SK-N-MC (cell line): ENCODE measurements at places on chromosomes 13 and 19.

DNA sequence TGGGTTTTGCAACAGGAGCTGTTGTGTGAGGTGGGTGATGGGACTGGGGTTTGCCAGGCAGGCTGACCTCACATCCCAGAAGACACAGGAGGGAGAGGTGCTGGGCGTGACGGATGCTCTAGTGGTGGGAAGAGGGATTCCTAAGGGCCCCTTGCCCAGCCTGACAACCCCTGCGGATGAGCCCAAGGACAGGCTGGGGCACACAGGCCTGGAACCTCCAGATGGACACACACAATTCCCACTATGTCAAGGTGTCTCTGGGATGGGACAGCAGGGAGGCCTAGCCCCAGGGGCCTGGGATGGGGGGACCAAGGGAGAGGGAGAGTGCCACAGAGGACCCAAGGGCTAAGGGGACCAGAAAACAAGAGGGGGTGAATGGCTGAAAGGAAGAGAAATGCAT, 191.5 kb downstream of the ZNF536 start:
- DNase-seq, result no peak

- DNase-seq, result no peak
Observed at GRCh38 chr13:55816976-55817601, 1323.6 kb upstream of the PRR20A start.

GRCh38 chr13:95724252-95724651, 47.3 kb downstream of the DNAJC3 start:
- no peak for DNase-seq

- no peak for DNase-seq
Observed at GRCh38 chr19:10835089-10835753, 791 bp downstream of the TMED1 start.

GRCh38 chr19:33177417-33177979, 16.6 kb upstream of the LRP3 start:
- DNase-seq, result peak; percentile 10

GRCh38 chr19:30001301-30001700, 59.3 kb downstream of the URI1 start:
- DNase-seq, result no peak

GRCh38 chr19:15181394-15181793, 19.4 kb downstream of the NOTCH3 start:
- no peak for DNase-seq

DNA sequence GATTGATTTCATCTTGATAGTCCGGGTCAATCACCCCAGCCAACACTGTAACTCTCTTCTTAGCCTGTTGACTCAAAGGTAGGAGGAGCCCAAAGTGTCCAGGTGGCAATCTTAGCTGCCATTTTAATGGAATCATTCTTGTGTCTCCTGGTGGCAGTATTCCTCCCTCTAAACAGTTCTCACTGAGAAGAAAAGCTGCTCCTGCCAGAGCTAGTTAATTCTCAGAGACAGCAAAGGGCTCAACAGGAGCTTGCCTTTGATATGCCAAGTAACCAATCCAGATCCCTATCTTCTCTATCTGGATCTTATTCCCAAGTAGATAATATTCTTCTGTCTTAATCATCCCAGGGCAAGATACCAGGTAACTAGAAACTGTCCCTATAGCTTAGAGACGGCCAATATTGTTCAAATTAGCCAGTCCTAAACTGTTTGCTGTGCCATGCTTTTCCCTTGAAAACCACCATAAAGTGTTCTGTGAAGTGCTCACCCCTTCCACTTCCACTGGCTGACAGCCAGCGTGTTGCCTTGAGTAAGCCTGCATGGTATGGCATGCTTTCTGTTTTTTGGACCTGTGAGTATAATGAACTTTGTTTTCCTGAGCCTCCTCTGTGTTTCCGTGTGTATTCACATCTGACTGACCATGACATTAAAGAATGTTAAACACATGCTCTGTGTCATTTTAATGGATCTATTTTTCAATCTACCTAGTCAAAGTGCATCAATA, 463.7 kb upstream of the SLITRK5 start:
- no peak for DNase-seq

- no peak for DNase-seq
Observed at GRCh38 chr13:87453244-87453643, 217.9 kb upstream of the SLITRK5 start.

DNA sequence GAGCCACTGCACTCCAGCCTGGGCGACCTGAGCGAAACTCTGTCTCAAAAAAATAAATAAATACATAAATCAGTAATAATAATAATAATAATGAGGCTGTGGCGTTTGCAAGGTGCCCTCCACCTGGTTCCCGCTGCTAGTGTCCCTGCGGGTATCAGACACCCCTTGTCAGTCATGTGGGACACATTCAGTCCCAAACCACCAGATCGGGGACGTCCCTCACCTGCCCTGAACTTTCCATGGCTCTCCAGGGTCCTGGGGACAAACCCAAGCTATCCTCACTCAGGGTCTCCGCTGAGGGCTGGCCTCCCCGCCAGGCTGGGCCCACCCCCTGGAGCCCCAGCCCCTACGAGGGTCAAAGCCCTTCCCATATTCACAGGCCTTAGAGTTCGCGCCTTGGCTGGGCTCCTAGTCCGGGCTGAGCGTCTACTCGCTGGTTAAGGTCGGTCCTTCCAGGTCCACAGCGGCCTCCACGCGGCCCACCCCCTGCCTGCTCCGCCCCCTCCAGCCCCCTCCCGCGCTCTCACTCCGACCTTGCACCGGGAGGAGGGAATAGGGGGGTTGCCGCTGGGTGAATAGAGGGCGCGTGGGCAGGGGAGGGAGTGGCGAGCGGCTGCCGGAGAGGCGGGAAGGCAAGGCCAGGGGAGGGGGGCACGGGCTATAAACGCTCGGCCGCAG, 349 bp upstream of the KISS1R start:
- DNase-seq, result no peak

DNA sequence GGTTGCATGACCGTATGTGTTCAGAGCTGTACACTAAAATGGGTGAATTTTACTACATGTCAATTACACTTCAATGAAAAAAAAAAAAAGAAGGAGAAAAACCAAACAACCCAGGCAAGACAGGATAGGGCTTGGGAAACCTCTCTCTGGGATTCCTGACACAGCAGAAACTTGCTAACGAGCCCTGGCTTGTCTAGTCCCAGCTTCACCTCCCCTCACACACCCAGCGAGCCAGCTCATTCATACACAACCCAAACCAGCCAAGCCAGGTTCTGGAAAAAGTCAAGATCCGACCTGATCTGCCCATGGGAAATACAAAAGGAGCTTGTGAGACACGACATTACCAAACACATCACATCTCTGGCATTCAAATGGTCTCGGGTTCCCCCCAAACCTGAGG, 3.7 kb upstream of the TECR start:
- no peak for DNase-seq

DNA sequence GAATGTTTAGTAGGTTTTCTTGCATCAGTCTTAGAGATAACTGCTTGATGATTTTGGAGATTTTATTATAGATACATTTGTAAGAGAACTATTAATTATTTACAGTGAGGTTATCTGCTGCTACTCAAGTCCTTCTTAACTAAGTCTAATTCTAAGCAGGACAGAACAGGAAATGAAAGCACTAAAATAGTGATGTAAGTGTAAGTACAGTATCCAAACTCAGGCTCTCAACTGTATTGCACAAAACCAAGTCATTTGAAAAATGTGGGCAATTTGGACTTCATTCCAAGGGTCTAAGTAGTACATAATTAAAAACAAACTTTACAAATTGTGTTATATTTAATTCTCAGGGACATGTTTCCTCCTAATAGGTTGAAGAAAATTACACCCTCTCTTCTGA, 417.1 kb downstream of the ITGBL1 start:
- DNase-seq, result peak; percentile 67

- DNase-seq, result no peak
Observed at GRCh38 chr13:29564818-29565217, 30.7 kb downstream of the SLC7A1 start.

GRCh38 chr13:71808708-71809107, 58.3 kb downstream of the DACH1 start:
- no peak for DNase-seq

DNA sequence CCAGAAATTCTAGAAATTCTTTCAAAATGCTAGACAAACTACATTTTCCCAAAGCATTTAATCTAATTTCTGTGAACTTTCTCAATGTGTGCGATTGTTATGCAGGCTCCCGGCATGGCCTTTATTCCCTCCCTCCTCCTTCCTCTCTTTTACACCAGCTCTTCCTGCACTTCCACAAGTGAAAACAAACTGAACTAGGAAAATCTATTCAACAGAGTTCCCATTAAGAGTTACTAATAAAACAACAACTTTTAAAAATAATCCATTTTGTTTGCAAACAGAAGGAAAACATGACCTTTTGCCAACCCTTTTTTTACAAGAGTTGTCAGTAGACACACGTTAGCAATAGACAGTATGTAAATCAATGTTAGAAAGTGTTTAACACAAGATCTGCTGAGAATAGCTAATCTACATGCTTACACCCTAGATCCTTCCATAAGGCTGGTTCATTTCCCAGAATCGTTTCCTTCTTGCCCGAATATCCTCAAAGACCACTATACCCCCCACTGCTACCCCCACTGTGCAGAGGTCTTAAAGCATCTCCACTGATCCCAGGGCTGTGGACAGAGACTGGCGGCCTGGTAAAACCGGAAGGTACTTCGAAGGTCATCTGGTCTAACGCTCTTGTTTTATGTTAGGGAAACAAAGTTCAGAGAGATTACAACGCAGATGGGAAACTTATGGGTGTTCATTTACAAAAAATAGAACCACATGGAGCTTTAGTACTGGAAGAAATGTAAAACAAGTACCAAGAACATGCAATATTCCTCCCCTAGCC, 98.0 kb downstream of the FOXO1 start:
- DNase-seq, result no peak

- DNase-seq, result no peak
Observed at GRCh38 chr19:6652805-6653094, 17.2 kb downstream of the TNFSF14 start.

DNA sequence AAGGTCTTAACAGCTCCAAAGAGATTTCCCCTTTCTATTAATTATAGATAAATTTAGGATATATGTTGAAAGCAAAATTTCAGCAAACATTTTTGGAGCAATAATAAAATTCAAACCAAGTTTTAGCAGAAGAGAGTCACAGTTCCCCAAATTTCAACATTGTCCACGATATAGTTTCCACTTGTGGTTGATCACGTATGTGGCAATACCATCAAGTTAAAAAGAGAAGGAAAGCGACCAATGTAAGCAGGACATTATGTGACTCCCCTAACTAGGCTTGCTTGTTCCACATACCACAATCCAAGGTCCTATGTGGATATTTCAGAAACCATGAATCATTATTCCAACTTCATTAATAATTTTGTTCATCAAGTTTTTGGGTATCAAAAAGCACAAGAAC, 52.8 kb downstream of the ELF1 start:
- DNase-seq, result no peak

DNA sequence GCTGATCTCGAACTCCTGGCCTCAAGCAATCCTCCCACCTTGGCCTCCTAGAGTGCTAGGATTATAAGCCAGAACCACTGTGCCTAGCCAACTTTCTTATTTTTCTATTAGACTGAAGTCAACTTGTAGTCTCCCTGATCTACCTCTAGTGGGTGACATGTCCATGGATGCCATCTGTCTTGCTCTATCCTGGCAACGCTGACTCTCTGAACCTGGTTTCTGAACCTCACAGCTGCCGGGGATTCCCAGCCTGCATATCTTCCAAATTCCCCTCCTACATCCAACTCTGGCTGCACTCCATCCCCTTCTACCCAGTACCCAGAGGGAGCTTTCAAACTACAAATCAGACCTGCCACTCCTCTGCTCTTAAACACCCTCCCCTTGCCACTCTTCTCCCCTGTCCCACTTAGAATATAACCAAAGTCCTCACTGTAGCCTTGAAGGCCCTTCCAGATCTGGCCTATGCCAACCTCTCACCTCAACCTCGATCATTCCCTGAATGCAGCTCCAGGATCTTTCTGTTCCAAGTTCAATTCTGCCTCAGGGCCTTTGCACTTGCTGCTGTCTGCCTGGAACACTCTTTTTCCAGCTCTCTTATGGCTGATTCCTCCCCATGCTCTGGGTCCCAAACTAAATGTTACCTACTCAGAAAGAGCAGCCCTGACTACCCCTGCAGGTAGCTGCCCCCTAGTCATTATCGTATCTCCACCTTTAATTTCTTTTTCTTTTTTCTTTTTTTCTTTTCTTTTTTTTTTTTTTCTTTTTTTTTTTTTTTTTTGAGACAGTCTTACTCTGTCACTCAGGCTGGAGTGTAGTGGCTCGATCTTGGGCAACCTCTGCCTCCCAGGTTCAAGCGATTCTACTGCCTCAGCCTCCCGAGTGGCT, 2.2 kb downstream of the CLIP3 start:
- no peak for DNase-seq

DNA sequence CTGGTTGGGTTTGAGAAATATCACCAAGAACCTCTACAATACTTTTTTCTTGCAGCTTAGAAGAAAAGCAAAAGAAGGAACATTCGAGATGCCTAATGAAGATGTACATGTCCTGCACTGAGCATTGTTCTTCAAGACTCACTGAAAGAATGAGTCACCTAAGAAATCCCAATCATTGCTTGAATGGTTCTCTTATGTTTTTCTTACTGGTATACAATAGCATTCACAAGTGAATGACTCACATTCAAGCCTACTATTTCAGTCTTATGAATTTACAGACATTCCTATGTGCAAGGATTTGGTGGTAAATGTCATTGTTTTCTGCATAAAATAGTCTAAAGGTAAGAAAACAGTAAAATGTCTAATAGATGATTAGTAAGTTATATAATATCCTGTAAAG, 594.6 kb downstream of the PCDH9 start:
- no peak for DNase-seq

GRCh38 chr13:24032674-24033073, 127.8 kb upstream of the SPATA13 start:
- DNase-seq, result no peak

DNA sequence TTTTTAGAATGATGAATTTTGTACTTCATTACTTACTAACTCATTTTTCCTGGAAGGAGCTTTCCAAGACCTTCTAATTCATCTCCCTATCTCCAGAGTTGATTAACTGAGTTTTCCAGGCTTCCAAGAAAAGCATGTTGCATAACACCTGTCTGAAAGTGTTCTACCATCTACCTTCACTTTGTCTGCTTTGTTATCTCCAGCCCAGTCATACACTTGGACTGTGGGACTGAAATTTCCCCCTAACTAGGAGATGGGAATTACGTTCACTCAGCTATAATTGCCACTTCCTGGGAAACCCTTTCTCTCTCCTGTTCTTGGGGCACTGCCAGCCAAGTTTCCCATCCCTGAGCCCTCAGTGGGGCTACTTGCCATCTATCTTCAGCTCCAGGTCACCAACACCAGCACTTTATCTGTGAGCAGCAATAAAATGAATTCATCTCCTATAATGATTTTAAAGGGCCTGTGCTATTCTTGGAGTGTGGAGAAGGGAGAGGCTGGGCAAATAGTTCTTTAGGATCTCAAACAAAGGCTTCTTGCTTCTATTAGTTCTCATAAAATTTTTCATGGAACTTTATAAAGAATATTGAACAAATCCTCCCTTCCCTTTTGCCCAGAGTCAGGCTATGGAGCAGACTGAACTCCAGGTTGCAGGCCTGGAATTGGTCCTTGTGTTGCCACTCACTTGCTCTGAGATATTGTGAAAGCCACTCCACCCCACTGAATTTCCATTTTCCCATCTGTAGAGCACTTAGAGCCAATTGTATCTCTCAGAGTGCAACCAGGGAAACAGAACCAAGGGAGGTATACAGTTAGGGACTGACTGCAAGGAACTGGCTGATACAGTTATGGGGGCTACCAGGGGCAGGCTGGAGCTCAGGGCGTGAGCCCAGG, 17.8 kb upstream of the ATP12A start:
- no peak for DNase-seq
